ENCODE measurements at places on chromosomes 11 and 22. TPM values are rescaled to one million over a fixed set of nuclear protein-coding genes. Genes with fewer than 3 reads are reported as not detected.
A peak's percentile ranks its signal among the peaks of the same experiment; 100 is the strongest.

The PGR gene
- 0.18 TPM for total RNA-seq

The NECTIN1 gene
- total RNA-seq: 17.7 TPM

The CHRM1 gene
- total RNA-seq: not detected

GRCh38 chr11:64726211-64726641 is 3.2 kb upstream of the NRXN2 start:
- H3K36me3 ChIP-seq: no peaks in the 10 kb centered on the region
- no peak overlapping the region for H3K4me3 ChIP-seq
- no peak for DNase-seq
- H3K27ac ChIP-seq: no peak overlapping the region
- peaks cover 29% of the 10 kb centered on the region for H3K27me3 ChIP-seq

- H3K27ac ChIP-seq: no peak overlapping the region
- H3K36me3 ChIP-seq: no peaks in the 10 kb centered on the region
- H3K27me3 ChIP-seq: peaks cover 3% of the 10 kb centered on the region
- no peak overlapping the region for H3K4me3 ChIP-seq
- H3K4me1 ChIP-seq: no peaks in the 10 kb centered on the region
These were observed 19.1 kb downstream of the ETS1 start for GRCh38 chr11:128568166-128568778.

DNA sequence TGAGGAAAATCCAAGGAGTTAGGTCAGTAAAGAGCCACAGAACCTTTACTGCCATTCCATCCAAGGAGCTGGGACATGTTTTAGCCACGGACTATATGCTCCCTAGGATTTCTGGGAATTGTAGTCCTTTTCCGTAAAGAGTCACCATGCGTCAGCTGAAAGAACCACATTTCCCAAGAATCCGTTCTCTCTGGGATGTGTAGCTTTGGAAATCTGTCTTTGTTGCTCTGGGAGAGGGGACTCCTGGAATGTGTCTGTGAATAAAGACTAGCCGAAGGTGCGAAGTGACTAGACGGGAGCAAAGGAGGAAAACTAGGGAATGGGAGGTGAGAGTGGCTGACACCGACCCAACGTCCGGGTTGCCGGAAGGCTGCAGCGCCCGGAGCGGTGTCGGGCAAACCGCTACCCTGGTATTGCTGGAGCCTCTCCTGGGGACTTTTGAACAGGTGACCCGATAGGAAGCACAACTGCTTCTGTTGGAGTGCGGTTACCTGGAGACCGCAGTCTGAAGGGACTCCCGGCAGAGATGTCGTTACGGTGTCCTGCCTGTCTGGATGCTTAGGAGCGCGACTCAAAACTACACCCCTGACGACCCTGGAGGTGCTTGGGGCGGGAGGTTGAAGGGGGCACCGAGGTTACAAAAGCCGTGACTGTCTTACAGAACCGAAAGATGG is at the start of gene IFTAP:
IFTAP (plus strand) TSS at position 187 of the 674 bp plus-strand sequence. CDS start 15,602 bp downstream, outside the sequence.
- peak within 1 kb of the TSS; percentile 66 for H3K27ac ChIP-seq
- no peaks in the 10 kb centered on the region for H3K36me3 ChIP-seq
- H3K4me3 ChIP-seq: peak within 1 kb of the TSS; percentile 89
- H3K27me3 ChIP-seq: peaks cover 5% of the 10 kb centered on the region
- peaks cover 3% of the 10 kb centered on the region for H3K4me1 ChIP-seq
